ENCODE measurements at places on chromosomes 6 and 20.

DNA sequence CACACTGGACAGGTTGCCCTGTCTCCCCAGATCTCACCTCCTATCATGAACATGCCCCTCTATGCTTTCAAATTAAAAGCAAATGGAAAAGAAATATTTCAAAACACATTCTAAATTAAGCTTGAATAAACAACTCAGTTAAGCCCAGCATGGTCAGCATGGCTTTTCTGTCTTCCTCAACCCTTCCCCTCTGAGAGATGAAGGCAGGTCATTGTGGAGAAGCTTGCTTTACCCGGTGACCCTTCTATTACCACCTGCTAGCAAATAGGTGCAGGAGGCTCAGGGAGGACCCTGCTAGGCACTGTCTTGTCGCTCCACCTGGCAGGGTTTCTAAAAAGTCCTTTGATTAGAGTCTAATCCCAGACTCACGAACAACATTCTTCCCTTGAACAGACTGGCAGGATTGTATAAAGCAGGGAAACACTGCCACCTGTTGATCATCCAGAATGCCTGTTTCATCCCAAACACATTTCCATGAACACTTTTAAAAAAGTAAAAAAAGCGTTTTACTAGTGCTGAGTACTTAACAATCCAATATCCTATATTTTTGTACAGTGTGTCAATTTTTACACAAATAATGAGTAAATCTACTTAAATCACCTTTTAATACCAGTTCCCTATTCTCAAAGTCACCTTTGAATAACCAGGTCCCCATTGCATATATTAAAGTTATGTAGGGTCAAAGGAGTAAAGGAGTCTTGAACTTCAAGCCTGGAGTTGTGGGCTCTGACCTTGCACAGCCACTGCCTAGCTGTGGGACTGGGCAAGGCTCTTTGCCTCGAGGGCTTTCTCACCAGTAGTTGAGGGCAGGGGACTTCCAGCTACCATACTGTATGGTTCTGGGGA, 75.5 kb downstream of the GPR6 start:
- DNase-seq = no peak

GRCh38 chr20:52490711-52491430, 299.3 kb upstream of the ZFP64 start:
- no peak for DNase-seq

GRCh38 chr20:13443690-13444089, 195.0 kb downstream of the TASP1 start:
- DNase-seq = no peak

- no peak for DNase-seq
Measured at GRCh38 chr20:59042151-59042795, at the start of gene PRELID3B. Gene PRELID3B (minus strand): TSS chr20:59042786. CDS start chr20:59042730, 56 bp downstream.

GRCh38 chr20:16930656-16931055, 182.5 kb downstream of the OTOR start:
- DNase-seq = no peak

DNA sequence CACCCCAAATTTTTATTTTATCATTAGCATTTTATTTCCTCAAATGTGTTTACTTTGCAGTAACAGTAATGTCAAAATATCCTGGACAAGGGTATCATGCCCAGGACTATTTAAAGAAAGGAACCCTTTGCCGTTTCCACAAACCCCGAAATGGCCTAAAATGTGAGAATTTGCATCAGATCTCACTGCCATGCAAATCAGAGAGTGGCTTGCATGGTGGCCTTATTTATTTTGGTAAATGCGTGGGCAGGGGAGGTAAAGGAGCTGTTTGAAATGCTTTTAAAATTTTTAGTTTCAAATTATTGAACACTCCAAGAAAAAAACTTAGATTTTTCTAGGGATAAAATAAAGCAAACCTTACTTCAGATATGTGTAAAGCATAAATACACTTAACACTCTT, 43.8 kb downstream of the ADAT2 start:
- no peak for DNase-seq

DNA sequence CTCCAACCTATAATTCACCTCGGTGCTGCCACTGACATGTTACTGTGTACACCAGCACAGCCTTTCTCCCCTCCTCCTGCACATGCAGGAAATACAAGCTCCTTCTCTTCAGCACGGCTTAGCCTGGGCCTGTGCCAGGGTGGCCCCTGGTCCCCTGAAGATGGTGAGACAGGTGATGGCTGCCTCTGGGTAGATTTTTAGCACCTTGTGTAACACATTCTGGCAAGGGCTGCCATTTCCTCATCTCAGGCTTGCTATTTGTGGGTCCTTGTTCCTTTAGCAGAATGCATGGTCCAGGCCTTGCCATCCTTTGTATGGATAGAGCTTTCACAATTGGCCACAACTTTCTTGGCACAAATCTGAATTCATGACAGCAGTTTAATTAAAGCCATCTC, 151.3 kb downstream of the CDC5L start:
- no peak for DNase-seq

DNA sequence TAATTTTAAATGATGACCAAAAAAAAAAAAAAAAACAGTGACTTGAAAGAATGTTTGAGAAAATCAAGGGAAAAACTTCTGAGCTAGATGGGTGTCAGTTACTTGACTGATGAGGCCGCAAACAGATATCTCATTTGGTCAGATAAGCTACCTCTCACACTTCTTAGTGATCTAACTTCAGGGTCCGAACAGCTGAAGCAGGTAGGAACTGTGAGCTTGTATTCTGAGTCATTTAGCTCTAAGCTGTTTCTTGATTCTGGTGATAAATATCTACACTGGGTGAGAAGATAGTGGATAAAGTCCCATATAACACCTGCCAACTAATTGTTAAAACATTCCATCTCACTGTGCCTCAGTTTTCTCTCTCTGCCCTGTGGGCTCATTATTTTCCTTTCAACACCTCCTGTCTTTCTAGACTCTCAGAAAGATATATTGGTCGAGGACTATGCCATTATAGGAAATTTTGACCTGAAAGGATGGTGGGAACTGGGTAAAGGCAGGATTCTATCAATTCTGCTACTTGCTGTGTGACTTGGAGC, 7.7 kb downstream of the KIF3B start:
- no peak for DNase-seq

- no peak for DNase-seq
Measured at GRCh38 chr20:33465481-33466302, 22.1 kb upstream of the SNTA1 start.

DNA sequence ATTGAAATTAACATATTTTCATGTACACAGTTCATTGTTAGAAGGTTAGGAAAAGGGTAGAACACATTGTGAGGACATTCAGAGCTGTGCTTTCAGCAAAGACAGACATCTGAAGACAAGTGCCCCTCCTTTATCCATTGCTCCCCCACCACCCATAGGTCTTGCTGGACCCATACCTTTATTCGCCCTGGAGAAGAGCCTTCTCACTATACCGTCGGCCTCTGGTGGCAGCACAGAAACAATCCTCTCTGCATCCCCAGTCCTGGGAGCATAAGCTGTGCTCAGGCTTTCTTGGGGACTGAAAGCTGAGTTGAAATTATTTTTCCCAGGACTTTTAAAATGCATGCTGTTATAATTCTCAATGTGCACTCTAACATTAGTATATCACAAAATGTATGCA, 372.3 kb downstream of the EPHA7 start:
- no peak for DNase-seq

- DNase-seq = peak; percentile 26
Measured at GRCh38 chr20:53677447-53678314, 84.0 kb upstream of the ZNF217 start.

- no peak for DNase-seq
Measured at GRCh38 chr6:43274127-43274915, 23.7 kb upstream of the SLC22A7 start.

GRCh38 chr20:23142162-23143050, 56.3 kb upstream of the CD93 start:
- DNase-seq = no peak

DNA sequence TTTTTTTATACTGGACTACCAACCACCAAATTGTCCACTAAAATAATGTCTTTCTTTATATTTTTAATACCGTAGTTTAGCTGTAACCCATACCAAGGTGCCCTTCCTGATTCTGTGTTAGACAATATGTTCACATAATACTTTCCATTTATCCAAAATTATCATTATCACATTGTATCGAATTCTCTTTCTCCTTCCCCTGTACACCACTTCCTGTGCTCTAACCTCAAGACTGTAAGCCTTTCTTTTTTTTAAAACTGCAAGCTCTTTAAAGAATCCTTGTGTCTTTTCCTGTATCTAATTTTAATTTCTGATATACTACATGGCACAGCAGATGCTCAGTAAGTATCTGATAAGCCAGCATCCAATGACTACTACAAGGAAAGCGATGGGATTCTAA, 917.5 kb downstream of the EYS start:
- no peak for DNase-seq

GRCh38 chr20:61459705-61460104, 207.6 kb downstream of the CDH4 start:
- DNase-seq = no peak

DNA sequence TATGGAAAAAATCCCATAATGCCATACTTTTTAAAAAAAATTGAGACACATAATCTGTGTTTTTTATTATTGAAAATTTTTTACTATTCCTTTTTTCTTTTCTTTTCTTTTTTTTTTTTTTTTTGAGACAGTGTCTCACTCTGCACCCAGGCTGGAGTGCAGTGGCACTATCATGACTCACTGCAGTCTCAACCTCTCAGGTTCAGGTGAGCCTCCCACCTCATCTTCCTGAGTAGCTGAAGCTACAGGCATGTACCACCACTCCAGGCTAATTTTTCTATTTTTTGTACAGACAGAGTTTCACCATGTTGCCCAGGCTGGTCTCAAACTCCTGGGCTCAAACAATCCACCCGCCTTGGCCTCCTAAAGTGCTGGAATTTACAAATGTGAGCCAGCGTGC, 100.4 kb downstream of the AFG1L start:
- no peak for DNase-seq

- DNase-seq = no peak
Measured at GRCh38 chr6:78713564-78713963, 153.8 kb upstream of the IRAK1BP1 start.

- DNase-seq = no peak
Measured at GRCh38 chr6:155128977-155129376, 133.9 kb downstream of the TIAM2 start.

- DNase-seq = no peak
Measured at GRCh38 chr6:2307799-2308198, 62.4 kb upstream of the GMDS start.

DNA sequence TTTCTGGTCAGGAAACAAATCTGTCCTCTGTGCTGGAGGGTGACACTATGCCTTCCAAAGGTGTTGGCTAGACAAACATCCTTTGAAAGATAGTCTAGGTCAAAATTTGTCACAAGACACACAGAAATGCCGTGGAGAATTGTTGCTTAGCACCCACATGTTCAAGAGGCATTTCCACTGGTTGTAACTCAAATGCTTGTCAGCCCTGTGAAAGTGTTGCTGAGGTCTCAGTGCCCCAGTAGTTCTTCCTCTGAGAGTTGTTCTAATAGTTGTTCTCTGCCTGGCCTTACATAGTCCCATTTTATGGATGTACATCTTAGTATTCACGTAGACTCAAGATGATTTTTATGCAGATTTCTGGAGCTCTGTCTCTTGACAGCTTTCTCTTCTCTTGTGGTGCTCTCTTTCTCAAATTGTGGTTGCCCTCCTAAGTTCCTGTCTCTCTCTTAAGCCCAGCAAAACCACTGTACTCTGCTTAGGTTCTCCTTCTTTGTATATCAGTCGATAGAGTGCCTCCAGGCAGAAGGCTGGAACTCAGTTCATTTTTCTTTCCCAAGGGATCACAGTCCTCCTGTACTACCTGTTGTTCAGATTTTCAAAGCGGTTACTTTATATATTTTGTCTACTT, 39.5 kb upstream of the REV3L start:
- DNase-seq = no peak

- DNase-seq = no peak
Measured at GRCh38 chr6:1607516-1608221, 2.0 kb upstream of the FOXC1 start.

DNA sequence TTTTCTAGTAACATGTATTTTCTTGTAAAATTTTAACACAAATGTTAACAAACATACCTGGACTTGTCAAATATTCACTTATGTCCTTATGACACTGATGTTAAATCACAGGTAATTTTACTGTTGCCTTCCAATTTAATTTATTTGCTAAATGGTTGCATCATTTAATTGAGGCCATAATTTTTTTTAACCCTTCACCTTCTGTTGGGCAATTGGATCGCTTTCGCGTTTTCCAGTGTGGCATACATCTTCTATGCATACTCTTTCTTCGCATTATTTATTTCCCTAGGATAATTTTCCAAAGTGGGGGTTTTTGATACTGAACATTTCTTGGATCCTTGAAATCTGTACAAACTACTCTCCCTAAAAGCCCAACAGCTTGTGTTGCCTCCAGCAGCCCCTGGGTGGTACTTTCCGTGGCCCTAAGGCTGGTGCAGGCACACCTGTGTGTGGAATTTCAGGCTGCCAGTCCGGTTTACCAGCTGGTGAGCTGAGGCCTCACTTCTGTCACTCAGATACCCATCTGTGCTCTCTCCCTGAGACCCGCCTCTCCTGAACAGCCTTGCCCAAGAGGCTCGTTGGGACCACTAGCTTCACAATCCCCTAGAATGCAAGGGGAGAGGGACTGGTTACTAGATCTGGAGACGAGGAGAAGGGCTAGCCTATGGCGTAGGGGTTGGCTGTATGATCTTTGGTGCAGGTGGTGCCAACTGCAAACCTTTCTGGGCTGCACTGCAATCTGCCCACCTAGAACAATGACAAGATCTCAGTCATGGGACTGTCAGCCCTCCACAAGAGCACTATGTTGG, 11.2 kb upstream of the C20orf144 start:
- no peak for DNase-seq

All from activated CD8-positive, alpha-beta memory T cell treated with anti-CD3 and anti-CD28 coated beads, Interleukin-2, amount 50 U/mL, for 4 hours (primary cell).